ENCODE measurements at places on chromosomes 11 and 22.

- DNase-seq, result no peak
Measured at GRCh38 chr22:47804281-47804680, 1041.8 kb downstream of the TBC1D22A start.

- no peak for DNase-seq
Measured at GRCh38 chr11:110279881-110280280, 16.5 kb downstream of the RDX start.

- DNase-seq, result no peak
Measured at GRCh38 chr11:71336996-71337754, 84.8 kb upstream of the SHANK2 start.

DNA sequence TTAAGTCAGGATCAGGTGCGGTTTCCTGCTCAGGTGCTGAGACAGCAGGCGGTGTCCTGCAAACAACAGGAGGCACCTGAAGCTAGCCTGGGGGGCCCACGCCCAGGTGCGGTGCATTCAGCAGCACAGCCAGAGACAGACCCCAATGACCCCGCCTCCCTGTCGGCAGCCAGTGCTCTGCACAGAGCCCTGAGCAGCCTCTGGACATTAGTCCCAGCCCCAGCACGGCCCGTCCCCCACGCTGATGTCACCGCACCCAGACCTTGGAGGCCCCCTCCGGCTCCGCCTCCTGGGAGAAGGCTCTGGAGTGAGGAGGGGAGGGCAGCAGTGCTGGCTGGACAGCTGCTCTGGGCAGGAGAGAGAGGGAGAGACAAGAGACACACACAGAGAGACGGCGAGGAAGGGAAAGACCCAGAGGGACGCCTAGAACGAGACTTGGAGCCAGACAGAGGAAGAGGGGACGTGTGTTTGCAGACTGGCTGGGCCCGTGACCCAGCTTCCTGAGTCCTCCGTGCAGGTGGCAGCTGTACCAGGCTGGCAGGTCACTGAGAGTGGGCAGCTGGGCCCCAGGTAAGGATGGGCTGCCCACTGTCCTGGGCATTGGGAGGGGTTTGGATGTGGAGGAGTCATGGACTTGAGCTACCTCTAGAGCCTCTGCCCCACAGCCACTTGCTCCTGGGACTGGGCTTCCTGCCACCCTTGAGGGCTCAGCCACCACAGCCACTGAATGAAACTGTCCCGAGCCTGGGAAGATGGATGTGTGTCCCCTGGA, at the start of gene MYO7A:
TSS of gene MYO7A (plus strand) at position 327 of the 772 bp plus-strand sequence. CDS start 2,389 bp downstream, outside the sequence.
- DNase-seq, result no peak

- peak; percentile 42 for DNase-seq
Measured at GRCh38 chr11:64553554-64554201, 37.3 kb upstream of the SLC22A12 start.

GRCh38 chr22:43446916-43447315, 35.1 kb downstream of the MPPED1 start:
- DNase-seq, result no peak

DNA sequence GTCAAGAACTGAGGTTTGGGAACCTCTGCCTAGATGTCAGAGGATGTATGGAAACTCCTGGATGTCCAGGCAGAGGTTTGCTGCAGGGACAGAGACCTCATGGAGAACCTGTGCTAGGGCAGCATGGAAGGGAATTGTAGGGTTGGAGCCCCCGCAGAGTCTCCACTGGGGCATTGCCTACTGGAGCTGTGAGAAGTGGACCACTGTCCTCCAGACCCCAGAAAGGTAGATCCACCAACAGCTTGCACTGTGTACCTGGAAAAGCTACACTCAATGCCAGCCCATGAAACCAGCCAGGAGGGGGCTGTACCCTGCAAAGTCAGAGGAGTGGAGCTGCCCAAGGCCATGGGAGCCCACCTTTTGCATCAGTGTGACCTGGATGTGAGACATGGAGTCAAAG, 29.5 kb downstream of the CHST1 start:
- DNase-seq, result no peak

- no peak for DNase-seq
Measured at GRCh38 chr11:24134879-24135589, 361.8 kb upstream of the LUZP2 start.

GRCh38 chr11:34924714-34925113, 8.3 kb downstream of the PDHX start:
- no peak for DNase-seq

- DNase-seq, result no peak
Measured at GRCh38 chr11:82195283-82195682, 538.4 kb downstream of the FAM181B start.

GRCh38 chr22:49861642-49862495, 8.2 kb downstream of the ZBED4 start:
- DNase-seq, result no peak

DNA sequence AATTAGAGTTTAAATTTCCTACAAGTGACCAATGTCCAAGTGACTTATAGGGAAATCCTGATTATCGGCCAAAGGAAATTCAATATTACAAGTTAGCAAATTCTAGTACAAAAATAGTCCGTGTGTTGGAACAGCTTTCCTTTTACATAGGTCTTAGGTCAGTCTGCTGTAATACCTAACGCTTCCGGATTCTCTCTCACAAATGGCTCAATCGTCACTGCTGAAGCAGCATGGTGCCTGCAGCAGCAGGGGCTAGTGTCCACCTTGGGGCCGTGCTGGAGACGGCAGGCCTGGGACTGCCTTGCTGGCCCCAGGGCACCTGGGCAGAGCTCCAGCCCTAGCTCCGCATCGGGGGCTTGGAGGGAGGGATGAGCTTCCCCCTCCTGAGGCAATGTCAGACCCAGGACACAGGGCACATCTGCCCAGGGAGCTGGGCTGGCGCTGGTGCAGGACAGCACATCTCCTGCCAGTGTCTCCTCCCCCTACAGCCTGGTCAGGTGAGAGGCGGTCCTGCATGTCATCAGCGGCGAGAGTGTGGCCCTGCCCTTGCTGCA, 39.4 kb upstream of the CLTCL1 start:
- DNase-seq, result no peak

- peak; percentile 36 for DNase-seq
Measured at GRCh38 chr11:72781313-72782080, 12.3 kb downstream of the STARD10 start.

GRCh38 chr11:45890886-45891550, 5.6 kb downstream of the MAPK8IP1 start:
- DNase-seq, result no peak

DNA sequence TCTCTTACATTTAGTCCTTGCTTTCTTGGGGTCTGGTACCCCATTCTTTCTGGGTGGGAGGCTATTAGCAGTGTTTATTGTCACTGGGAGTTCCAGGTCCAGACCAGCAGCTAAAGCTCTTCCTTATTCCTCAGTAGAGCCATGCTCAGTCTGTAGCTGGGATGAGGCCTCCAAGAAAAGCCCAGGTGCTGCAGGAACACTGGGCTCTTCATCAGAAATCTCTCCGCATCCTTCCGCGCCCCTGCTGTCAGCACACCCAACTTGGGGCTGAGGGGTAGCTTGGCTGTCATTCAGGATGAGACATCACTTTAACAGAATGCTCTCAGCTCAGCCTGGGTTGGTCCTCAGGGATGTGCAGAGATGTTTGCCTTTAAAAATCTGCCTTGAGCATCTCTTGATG, 97.5 kb downstream of the GRAMD1B start:
- no peak for DNase-seq

DNA sequence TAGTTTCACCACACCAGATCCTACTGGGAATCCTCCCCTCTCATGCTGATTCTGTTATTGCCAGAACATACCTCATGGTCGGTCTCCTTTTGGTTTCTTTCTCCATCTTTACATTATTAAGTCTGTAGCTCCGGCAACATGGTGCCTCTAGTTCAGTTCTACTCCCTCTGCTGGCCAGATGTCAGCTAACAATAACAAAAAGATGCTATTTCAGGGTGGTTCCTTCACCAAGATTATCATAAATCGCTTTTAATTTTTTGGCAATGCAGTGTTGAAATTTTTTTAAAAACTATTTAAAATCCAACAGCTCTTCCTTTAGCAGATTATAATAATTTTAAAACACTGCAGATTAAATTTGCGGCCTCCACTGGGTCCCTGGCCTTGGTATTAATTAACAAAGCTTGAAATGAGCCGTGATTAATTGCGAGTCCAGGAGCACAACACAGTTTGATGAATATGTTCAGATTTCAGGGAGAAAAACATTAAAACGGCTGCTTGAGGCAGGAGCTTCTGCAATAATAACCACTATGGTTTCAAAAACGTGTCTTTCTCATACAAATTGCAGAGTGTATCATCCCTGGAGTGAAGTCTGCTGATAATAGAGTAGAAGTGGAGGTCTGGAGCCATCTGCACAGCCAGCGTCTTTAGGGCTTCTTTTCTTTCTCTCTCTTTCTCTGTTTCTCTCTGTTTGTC, 492.9 kb upstream of the KIRREL3 start:
- peak; percentile 2 for DNase-seq

- no peak for DNase-seq
Measured at GRCh38 chr22:38963872-38964271, 6.5 kb downstream of the APOBEC3A start.

DNA sequence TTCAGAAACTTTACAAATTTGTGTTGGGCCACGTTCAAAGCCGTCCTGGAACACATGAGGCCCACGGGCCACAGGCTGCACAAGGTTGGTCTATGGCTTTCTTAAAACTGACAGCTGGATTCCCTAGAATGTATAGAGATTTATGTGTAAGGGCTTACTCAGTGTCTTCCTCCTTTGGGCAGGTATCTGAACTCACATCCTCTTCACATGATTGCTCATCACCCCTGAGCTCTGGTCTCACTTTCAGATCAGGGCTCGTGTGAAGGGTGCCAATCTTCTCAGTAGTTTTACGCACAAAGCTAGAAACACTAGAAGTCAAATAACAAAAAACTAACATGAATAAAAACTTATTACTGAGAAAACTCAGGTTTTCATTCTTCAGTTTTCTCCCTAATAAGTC, 27.1 kb downstream of the HPS5 start:
- peak; percentile 60 for DNase-seq

- DNase-seq, result no peak
Measured at GRCh38 chr22:46000081-46001027, 23.4 kb upstream of the WNT7B start.

DNA sequence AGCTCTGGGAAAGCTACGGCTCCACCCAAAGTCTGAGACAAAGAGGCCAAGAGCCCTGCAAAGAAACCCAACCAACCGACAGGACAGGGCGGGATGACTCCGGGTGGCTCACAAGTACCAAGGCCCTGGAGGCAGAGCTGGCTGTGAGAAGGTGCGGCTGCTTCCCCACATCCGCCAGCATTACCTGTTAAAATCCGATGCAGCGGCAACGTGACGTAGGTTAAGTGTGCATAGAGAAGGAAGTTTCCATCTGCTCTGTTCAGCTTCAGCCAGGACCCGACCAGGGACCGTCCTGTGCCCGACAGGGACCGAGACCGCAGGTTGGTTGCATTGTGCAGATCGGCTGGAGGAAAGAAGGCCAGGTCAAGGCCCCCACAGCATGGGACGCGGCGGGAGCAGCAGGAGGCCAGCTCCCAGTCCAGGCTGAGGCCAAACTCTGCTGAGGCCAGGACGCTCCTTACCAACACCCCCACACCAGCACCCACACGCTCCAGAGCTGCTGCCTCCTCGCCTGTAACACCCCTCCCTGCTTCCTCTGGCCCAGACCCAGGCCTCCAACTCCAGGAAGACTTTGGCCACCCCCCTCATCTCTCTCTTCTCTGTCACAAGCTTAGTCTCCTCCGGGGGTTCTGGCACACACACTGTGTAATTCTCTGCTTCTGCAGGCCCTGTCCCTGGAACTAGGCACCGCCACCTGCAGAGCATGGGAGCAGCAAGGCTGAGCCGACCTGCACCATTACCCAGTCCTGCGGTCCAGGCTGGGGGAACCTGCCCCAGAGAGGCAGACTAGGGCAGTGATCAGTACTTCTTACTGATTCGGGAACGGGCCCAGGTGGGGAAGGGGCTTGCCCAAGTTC, 34.1 kb downstream of the NUP50 start:
- no peak for DNase-seq

- DNase-seq, result no peak
Measured at GRCh38 chr11:130457623-130458409, 9.4 kb downstream of the ADAMTS15 start.

GRCh38 chr11:40328890-40329614, 1130.4 kb downstream of the LRRC4C start:
- DNase-seq, result peak; percentile 0

- DNase-seq, result no peak
Measured at GRCh38 chr11:58647866-58648265, 25.4 kb downstream of the CNTF start.

- DNase-seq, result no peak
Measured at GRCh38 chr22:22691716-22692701, 47.6 kb downstream of the GGTLC2 start.

- DNase-seq, result no peak
Measured at GRCh38 chr22:21818487-21819182, 48.8 kb downstream of the MAPK1 start.

DNA sequence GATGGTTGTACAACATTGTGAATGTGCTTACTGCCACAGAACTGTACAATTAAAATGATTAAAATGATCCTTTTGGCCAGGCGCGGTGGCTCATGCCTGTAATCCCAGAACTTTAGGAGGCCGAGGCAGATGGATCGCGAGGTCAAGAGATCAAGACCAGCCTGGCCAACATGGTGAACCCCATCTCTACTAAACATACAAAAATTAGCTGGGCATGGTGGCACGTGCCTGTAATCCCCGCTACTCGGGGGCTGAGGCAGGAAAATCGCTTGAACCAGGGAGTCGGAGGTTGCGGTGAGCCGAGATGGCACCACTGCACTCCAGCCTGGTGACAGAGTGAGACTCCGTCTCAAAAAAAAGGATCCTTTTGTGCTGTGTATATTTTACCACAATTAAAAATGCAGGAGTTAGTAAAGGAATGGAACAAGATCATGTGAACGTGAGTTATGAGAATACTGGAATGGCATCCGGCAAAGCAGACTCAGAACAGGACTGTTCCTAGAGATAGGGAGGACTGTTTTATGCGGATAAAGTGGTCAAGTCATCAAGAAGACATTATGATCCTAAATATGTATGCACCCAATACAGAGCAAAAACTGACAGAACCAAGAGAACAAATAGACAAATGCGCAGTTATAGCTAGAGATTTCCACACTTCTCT, 58.0 kb upstream of the CLDN5 start:
- no peak for DNase-seq

GRCh38 chr11:74157169-74157568, 13.6 kb downstream of the C2CD3 start:
- DNase-seq, result no peak

GRCh38 chr11:44174842-44175241, 79.4 kb downstream of the EXT2 start:
- no peak for DNase-seq
